ENCODE measurements at places on chromosomes 2 and 18. TPM values are rescaled to one million over a fixed set of nuclear protein-coding genes. Genes with fewer than 3 reads are reported as not detected.

GRCh38 chr2:211035548-211036185 lies 479.3 kb downstream of the CPS1 start:
- no peak for DNase-seq

- DNase-seq, result no peak
These were observed 129.0 kb downstream of the LPIN1 start for GRCh38 chr2:11875481-11875880.

DNA sequence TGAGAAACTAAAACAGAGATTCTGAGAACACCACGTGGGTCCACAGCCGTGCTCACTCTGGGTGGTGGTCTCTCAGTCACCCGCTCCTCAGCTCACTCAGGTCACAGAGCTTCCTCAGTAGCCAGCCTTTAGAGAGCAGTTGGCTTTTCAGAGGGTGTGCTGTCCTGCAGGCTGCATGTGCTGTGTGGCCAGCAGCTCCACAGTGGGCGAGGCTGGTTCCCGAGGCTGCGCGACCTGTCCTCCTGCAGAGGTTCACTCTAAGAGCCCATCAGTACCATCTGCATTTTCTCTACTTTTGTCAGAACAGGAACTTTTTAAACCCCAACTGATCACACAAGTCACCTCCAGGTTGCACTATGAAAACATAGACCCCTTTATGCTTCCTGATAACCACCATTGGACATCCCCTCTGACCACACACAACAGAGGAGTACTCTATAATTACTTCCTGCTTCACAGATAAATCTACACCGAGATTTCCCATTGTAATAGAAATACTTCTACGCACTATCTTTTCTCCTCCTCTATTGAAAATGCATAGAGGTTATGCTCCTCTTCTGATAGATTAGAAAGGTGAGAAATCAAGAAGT lies 93.1 kb downstream of the GYPC start:
- no peak for DNase-seq

- no peak for DNase-seq
These were observed 51.1 kb downstream of the PAPOLG start for GRCh38 chr2:60806988-60807681.

DNA sequence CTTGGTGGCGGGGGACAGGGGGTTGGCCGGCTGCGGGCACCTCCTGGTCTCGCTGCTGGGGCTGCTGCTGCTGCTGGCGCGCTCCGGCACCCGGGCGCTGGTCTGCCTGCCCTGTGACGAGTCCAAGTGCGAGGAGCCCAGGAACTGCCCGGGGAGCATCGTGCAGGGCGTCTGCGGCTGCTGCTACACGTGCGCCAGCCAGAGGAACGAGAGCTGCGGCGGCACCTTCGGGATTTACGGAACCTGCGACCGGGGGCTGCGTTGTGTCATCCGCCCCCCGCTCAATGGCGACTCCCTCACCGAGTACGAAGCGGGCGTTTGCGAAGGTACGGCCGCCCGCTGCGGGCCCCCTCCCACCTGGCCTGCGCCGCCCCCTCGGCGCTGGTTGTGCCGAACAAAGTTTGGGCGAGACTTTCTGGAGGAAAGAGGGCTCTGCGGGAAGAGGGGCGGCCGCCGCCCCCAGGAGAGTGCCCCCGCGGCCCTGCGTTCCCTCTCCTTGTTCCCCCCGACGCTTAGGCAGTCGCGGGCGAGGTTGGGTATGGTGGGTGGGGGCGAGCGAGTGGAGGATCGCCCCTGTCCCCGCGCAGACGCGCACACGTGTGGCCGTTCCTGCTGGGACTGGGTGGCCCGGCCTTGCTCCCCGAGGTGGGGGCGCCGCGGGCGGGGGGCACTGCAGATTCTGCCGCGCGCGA lies 866 bp downstream of the CRIM1 start:
- DNase-seq, result no peak

GRCh38 chr2:143058851-143059250 lies 70.4 kb upstream of the ARHGAP15 start:
- no peak for DNase-seq

DNA sequence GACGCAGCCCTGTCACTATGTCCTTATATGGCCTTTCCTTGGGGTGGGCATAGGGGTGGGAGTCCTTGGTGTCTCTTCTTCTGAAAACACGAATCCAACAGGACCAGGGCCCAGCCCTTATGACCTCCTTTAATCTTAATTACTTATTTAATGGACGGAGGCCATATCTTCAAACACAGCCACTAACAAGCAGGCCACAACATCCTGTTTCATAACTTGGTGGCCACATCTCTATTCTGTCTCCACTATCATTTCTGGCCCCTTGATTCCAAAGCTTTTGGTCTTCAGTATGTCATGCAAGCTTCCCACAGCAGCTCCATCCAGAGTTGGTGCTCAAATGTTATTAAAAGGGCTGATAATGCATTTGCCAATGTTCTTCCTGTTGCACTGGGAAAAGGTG lies 287.3 kb upstream of the SMIM21 start:
- DNase-seq, result no peak

DNA sequence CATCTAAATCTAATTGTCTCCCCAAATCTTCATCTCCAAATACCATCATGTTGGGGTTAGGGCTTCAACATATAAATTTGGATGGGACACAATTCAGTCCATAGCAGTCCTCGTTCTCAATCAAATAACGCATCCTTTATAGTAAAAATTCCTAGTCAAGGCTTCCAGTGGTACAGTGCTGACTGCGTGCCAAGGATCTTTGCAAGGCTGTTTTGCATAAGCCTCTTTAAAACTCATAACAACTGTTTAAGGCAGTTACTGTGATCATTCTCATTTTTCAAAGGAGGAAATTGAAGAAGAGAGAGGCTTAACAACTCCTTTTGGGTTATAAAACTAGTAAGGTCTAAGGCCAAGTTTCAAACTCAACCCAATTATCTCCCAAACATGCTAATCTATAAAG lies 666.9 kb downstream of the NYAP2 start:
- no peak for DNase-seq

DNA sequence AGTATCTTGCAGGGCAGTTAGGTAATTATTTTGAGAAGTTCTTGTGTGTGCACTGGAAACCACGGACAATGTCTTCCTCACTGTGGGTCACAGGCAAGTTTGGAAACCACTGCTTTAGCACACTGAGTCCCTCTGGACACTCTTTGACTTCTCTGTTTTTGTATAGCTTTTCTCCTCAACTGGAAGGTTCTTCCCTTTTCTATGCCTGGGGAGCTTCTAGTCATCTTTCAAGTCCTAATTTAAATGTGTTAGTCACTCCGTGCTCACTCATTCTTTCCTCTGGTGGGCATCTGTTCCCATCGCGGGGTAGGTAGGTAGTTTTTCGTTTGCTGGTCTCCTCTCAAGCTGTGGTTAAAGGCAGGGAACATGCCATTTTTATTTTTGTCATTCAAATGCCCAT lies 32.1 kb downstream of the E2F6 start:
- no peak for DNase-seq

DNA sequence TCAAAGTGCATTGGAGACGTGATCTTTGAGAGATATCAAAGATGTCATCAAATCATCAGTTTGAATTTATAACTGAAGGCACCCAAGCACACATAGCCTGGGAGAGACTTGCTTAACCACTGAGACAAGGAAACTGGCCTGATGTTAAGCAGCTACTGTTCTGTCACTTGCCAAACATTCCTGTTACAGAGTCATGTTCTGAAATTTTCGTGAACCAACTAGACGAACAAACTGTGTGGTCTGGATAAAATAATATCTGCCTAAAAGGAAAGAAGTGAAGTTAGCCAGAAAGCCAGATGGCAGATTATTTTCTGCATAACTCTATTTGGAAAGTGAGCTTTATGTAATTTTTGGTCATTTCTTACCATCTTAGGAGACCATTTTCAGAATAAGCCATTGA lies 51.4 kb downstream of the SPATS2L start:
- DNase-seq, result no peak

- no peak for DNase-seq
These were observed 59.9 kb downstream of the TNP1 start for GRCh38 chr2:216799873-216800431.

DNA sequence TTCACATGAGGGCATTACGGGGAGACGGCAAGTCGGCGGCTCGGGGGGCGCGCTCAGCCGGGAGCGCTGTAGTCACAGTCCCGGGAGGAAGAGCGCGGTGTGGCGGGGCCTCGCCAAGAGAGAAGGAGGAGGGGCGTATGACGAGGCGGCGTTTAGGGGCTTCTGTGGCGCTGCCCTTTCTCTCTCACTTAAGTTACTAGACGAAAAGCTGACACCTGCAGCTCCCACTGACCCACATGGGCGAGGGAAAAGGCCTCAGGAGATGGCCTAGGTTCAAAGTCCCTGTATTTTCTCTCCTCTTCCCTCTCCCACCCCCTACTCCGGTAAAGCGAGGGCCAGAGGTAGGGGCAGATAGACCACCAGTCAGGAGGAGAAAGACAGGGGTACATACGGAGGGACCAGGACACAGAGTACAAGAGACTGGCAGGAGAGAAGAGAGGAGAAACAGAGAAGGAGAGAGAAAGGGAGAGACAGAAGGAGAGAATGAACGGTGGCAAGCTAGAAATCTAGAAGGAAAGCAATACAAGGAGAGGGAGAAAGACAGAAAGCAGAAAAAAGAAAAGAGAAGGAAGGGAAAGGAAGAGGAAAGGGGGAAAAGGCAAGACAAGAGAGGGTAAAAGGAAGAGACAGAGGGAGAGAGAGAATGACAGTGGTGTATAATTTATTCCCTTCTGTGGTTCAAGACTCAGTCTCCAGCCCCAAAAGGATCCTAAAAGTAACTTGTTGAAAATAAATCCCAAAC lies 3.8 kb downstream of the SIX2 start:
- DNase-seq, result no peak

- no peak for DNase-seq
These were observed 370.2 kb upstream of the SLC14A2 start for GRCh38 chr18:45245091-45245511.

- no peak for DNase-seq
These were observed 71.9 kb downstream of the UXS1 start for GRCh38 chr2:106122157-106122556.

DNA sequence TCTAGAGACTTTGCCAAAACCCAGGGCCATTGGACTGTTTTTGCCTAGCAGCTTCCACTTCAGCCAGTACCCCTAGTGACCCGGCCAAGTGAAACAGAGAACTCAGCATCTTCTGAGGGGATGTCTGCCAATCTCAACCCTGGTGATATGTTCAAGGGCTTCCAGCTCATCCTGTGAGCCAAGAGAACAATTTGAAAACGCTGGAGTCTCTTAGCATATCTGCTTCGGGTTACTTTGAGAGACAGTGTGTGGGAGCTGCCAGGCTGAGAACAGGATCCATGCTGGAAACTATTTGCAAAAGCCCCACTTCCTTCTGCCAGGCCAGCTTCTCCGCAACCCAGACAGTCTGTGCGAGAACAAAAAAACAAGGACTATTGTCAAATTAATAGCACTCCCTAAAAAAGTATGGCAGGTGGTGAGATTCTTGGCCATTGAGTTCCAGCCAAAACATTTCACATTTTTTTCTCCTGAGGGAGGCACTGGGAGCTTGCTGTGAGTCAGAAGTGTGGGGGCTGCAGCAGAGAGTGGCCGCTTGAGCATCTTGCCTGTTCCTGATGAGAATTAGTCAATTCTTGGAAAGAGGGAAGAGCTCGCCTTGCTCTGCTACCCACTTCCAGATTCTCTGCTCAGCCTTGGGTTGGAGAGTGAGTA lies 395.6 kb upstream of the TRIB2 start:
- no peak for DNase-seq

DNA sequence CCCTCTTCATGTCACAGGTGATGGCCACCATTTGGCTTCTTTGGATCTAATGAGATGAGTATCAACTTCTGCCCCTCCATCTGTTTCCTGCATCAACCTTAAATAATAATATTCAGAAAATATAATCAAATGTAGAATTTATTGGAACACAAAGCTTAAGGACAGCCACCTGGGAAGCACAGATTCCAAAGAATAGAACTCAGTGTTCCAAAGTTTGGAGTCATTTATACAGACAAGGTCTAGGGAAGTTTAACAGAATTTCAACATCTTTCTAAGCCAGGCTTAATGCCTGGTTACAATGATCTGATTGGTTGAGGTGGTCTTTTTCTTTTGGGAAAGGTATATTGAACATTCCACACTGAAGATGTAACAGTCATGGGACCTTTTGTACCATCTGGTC lies 218.0 kb upstream of the PIEZO2 start:
- no peak for DNase-seq

DNA sequence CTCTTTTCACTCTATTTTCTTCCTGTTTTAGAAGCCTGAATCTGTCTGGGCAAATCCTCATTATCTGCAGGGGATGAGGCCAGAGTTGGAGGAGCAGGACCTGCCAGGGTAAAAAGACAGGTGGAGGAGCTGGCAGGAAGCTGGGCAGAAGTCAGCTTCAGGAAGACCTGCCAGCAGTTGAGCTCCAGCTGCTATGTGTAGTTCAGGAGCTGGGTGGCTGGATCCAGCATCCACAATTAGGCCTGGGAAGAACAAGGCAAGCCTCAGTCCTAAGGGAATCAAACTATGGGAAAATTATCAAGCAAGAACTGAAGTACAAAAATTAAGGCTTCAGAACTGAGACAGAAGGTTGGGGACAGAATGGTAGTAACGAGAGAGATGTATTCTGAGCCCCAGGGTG lies 174.0 kb downstream of the MREG start:
- no peak for DNase-seq

- DNase-seq, result no peak
These were observed 40.9 kb downstream of the UGP2 start for GRCh38 chr2:63882395-63883105.

- no peak for DNase-seq
These were observed 537.5 kb downstream of the MBD2 start for GRCh38 chr18:53686965-53687364.

DNA sequence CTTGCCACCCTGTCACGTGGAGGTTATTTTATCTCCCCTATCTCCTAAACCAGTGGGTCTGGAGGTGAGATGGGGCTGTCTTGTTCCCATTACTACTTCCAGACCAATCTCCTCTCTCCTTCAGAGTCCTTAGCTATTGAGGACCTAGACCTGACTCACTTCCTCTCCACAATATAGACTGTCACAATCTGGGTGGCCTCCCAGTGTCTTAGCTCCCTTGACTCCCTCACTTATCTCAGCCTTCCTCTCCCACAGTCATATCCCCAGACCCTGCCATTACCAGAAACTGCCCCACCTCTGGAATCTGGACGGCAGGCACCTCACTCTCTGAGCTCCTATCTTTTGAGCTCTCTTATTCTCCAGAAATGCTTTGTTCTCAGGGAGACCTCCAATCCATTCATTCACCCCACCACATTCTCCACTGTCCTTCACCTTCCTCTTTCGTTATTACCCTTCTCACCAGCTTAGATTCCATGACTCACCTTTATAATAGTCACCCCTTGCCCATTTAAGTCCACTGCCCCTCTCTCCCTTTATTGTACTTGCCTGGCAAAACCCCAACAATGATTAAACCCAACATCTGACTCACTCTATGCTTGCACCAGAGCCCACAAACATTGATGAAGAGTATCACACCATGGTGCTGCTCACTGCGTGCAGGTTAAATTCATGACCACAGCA lies 23.3 kb upstream of the SIX3 start:
- no peak for DNase-seq

The VWA3B gene
- not detected for total RNA-seq

The SCG2 gene
- not detected for total RNA-seq

The TUBA4B gene
- not detected for total RNA-seq

The LYPD6 gene
- total RNA-seq, result not detected

The PCARE gene
- not detected for total RNA-seq

The ARHGAP28 gene
- not detected for total RNA-seq

The SMC6 gene
- total RNA-seq, result 34.4 TPM

The MEP1B gene
- 0.42 TPM for total RNA-seq

The TMSB10 gene
- 2,468 TPM for total RNA-seq

The GTF2A1L gene
- not detected for total RNA-seq

The BOLL gene
- total RNA-seq, result not detected

The CARF gene
- total RNA-seq, result 11.3 TPM

The NUP35 gene
- total RNA-seq, result 11.9 TPM

The PASK gene
- 160 TPM for total RNA-seq

The IHH gene
- total RNA-seq, result not detected

The GPR39 gene
- not detected for total RNA-seq

The INPP1 gene
- total RNA-seq, result 8.2 TPM
